NCI-H2081 treated with DMSO at 0.1 percent for 48 hours (cell line): ENCODE measurements at places on chromosomes 6 and 20.

GRCh38 chr6:137699031-137699683, 167.9 kb upstream of the TNFAIP3 start:
- DNase-seq, result no peak

GRCh38 chr6:102571236-102571908, 1177.9 kb downstream of the GRIK2 start:
- DNase-seq, result no peak

GRCh38 chr6:32627831-32628230, 9.4 kb upstream of the HLA-DQA1 start:
- DNase-seq, result no peak

DNA sequence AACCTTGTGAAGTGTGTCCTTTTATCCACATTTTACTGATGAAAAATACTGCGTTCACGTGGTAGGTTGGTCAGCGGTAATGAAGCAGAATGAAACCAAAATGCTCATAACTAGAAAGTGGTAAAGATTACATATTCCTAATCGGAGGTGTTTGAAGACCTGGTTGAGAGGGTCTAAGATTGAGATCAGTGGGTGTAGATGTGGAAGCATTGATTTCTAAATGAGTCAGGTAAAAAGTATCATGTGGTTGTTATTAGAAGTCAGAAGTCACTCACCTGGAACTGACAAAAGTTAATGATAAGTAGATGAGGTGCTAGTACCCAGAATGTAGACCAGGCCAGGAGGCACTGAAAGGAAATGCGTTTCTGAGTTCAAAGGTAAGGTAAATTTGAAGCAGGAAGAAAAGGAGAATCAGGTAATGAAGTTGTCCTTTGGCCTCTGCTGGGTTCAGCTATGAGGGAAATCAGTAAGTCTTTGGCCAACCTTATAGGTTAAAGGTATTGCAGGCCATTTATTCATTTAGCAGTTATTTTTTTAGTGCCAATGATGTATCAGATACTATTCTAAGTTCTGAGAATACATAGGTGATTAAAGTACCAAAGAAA, 31.2 kb downstream of the FAM83B start:
- no peak for DNase-seq

- DNase-seq, result no peak
These were observed 10.8 kb downstream of the ASXL1 start for GRCh38 chr20:32368925-32369324.

- DNase-seq, result no peak
These were observed 10.5 kb downstream of the NKX2-2 start for GRCh38 chr20:21503345-21503744.

DNA sequence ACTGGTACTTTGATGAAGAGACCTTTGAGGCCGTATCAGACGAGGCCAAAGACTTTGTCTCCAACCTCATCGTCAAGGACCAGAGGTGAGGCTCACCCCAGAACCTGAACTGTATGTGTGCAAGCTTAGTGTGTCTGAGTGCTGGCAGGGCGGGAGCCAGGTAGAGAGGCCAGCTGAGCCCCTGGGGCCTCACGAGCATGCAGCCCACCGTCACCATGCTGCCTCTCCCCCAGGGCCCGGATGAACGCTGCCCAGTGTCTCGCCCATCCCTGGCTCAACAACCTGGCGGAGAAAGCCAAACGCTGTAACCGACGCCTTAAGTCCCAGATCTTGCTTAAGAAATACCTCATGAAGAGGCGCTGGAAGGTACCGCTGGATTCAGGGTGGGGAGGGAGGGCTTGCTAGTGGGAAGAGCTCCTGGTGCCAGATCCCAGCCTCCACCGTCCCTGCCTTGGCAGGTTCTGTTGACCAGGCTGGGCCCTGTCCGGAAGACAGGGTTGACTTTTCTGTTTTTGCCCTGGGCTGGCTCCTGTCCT, 12.7 kb downstream of the MYLK2 start:
- DNase-seq, result no peak

GRCh38 chr20:59177266-59178250, 13.9 kb downstream of the ZNF831 start:
- DNase-seq, result no peak
